H7 (cell line): ENCODE measurements at places on chromosomes 7 and 10. TPM values are rescaled to one million over a fixed set of nuclear protein-coding genes. Genes with fewer than 3 reads are reported as not detected.
A peak's percentile ranks its signal among the peaks of the same experiment; 100 is the strongest.

UCN3 gene
- not detected in 2 replicates for total RNA-seq

- DNase-seq: no peak
These were observed 33.1 kb upstream of the ARMC3 start for GRCh38 chr10:22894714-22895113.

- no peak for DNase-seq
These were observed 121.4 kb upstream of the PHYHIPL start for GRCh38 chr10:59055045-59055444.

DNA sequence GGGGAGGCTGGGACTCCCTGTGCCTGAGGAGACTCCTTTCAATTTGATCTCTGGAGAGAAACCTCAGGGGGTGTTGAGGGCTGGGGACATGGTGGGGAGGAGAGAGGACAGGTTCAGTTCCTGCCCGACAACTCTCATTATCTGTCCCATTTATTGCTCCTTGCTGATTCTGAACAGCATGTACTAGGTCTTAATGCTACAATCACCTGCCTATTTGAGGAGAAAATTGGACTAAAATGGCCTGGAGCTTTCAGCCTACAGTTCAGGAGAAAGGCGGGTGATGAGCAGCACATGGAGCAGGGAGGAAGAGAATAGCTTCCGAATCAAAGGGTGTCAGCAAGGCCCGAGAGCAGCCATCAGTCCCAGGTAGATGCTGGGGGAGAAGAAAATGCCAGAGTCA, 30.0 kb upstream of the ADCYAP1R1 start:
- no peak for DNase-seq

OGDHL gene
- 26.3 and 31.9 TPM in 2 replicates for total RNA-seq

DNA sequence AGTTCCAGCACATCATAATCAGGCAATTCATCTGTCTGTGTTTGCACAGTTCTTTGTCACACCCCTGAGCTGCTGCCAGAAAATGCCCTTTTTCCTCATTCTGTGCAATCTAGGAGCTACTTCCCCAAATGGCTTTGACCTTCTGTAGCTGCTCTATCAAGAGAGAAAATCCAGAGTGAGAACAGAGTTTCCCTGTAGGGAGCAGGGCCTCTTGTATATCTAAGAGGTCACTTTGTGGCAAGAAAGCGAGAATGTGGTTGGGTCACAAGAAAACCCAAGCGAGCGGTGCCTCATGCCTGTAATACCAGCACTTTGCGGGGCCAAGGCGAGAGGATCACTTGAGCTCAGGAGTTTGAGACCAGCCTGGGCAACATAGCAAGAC, 24.3 kb downstream of the SLC29A3 start:
- DNase-seq: no peak

DNA sequence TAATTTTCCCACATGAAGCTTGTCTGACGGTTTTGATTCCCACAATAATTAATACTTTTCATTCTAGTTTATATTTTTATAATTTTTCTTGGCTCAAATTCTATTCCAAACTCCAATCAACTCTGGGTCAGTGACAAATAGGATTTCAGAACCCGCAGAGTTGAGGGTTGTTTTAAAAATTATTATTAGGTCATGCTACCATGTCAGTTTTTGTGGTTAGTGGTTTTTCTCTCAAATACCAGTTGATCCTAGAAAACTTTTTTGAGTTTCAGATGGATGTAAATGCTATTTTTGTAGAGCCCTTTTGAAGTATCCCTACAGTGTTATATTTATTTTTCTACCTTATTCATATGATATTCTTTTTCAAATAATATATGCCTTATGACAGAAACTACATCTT, 237.4 kb downstream of the SEMA3D start:
- DNase-seq: no peak

- DNase-seq: no peak
These were observed 24.5 kb downstream of the FAM171A1 start for GRCh38 chr10:15346440-15347141.

- no peak for DNase-seq
These were observed 46.2 kb upstream of the FEZF1 start for GRCh38 chr7:122350701-122351100.

GRCh38 chr10:125089469-125089868, 70.9 kb downstream of the CTBP2 start:
- DNase-seq: no peak

TBC1D12 gene
- total RNA-seq: 3.5 and 4.1 TPM in 2 replicates

GDF2 gene
- not detected in 2 replicates for total RNA-seq

DNA sequence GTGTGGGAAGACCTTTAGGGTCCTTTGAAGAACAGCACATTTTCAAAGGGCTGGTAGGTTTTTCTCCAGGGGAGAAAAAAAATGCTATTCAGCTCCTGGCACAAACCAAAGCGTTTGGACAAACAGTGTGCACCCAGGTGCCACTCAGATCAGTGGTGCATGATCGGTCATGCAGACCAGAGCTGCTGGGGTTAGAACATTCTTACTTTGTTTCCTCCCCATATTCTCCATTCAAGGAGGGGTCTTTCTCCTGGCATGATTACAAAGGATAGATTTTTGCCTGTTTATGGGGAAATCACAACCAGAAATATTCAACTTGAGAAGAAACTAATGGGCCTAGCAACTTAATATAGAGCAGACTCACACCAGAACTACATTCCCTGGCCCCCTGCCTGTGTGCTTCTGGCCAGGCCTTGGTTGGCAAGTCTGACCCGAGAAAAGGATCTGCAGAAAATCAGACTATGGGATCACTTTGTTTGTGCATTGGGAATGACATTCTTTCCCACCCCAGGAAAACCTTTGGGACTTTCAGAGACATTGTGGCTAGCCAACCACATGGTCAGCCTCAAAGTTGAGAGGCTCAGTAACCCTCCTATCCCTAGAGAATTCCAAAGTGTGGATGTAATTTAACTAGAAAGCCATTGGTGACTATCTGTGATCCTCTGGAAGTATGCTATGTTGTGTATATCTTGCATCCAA, 82.3 kb upstream of the FGL2 start:
- no peak for DNase-seq

GRCh38 chr7:56063882-56064625, at the start of gene SUMF2:
Gene SUMF2, plus strand, starts transcription at chr7:56064286. Its CDS starts 26 bp downstream, at chr7:56064312.
- DNase-seq: peak; percentile 98
